ENCODE measurements at places on chromosomes 6 and 20.
A peak's percentile ranks its signal among the peaks of the same experiment; 100 is the strongest.

GRCh38 chr20:13131688-13132087 is 89.4 kb upstream of the ISM1 start:
- peaks cover 3% of the 10 kb centered on the region for H3K36me3 ChIP-seq
- no peak overlapping the region for H3K27ac ChIP-seq
- H3K4me3 ChIP-seq: no peak overlapping the region
- H3K4me1 ChIP-seq: no peaks in the 10 kb centered on the region

- H3K4me1 ChIP-seq: no peaks in the 10 kb centered on the region
- no peak overlapping the region for H3K4me3 ChIP-seq
- H3K27me3 ChIP-seq: peaks cover 31% of the 10 kb centered on the region
- no peaks in the 10 kb centered on the region for H3K36me3 ChIP-seq
- no peak overlapping the region for H3K27ac ChIP-seq
Observed at GRCh38 chr6:167469672-167470071, 144.8 kb downstream of the TTLL2 start.

DNA sequence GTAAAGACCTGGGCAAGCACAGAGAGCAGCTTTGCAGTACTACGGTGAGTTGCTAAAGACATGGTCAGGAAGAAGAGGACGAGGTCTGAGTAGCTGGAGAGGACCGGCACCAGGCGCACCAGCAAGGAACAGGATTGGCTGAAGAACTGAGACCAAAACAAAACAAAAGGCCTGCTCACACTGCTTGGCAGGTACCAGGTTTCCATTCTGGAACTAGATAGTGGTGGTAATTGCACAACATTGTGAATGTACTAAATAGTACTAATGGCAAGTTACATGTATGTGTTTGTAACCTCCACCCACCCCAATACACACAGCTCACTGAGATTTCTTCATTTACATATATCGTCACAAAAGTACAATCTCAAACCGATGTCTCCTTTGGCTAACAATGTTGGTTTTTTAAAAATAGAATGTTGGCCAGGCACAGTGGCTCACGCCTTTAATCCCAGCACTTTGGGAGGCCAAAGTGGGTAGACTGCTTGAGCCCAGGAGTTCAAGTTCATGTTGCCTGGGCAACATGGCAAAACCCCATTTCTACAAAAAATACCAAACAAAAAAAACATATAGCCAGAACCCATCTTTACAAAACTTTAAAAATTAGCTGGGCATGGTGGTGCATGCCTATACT is 32.5 kb upstream of the LYRM2 start:
- DNase-seq: no peak
- peaks cover 39% of the 10 kb centered on the region for H3K36me3 ChIP-seq
- H3K4me3 ChIP-seq: no peak overlapping the region

GRCh38 chr6:151627689-151628444 is 134.1 kb downstream of the CCDC170 start:
- peak; percentile 72 for DNase-seq
- peaks cover 22% of the 10 kb centered on the region for H3K4me1 ChIP-seq
- H3K4me3 ChIP-seq: peak overlapping the region; percentile 47
- H3K27me3 ChIP-seq: no peaks in the 10 kb centered on the region
- peak overlapping the region; percentile 68 for H3K27ac ChIP-seq

- H3K36me3 ChIP-seq: no peaks in the 10 kb centered on the region
- no peak overlapping the region for H3K4me3 ChIP-seq
- H3K27ac ChIP-seq: peak overlapping the region; percentile 97
- no peak for DNase-seq
Observed at GRCh38 chr20:37541326-37541725, 13.7 kb upstream of the BLCAP start.

DNA sequence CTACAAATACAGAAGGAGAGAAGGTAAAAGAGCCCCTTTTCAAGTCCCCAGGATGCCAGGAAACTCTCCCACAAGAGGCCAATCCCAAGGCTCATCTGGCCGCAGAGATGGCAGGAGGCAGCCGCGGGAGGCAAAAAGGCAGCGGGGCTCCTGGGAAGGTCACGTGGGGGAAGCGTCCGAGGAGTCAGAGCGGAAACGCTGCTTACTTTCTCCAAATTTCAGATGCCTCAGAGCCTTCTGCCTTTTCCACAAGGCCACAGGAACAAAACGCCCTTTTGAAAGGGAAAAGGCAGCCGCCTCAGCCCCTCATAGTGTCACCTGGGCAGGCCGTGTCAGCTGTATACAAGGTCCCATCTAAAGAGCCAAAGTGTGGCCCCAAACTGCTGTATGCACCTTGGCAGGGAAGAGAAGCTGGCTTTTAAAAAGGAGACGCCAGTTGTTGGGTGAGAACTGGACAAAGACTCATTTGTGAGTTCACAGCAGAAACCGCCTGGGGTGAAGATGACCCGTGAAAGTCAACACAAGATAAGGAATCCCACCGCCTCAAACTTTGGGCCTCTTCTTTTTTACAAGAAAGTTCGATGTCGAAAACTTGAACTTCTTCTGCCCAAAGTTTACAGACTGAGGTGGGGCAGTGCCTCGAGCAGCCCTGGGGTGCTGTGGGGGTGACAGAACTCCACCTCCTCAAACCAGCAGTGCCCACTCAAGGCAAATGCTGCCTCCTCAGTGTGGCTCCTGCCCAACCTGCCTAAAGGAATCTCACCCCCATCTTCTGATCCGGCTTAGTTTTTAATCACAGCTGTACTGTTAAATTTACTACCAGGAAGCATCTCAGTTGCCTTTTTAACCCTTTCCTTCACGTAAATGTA is 45.4 kb downstream of the EZR start:
- no peak overlapping the region for H3K4me3 ChIP-seq
- H3K4me1 ChIP-seq: no peaks in the 10 kb centered on the region
- no peak for DNase-seq
- H3K36me3 ChIP-seq: peaks cover 94% of the 10 kb centered on the region
- no peak overlapping the region for H3K27ac ChIP-seq
- no peaks in the 10 kb centered on the region for H3K27me3 ChIP-seq

DNA sequence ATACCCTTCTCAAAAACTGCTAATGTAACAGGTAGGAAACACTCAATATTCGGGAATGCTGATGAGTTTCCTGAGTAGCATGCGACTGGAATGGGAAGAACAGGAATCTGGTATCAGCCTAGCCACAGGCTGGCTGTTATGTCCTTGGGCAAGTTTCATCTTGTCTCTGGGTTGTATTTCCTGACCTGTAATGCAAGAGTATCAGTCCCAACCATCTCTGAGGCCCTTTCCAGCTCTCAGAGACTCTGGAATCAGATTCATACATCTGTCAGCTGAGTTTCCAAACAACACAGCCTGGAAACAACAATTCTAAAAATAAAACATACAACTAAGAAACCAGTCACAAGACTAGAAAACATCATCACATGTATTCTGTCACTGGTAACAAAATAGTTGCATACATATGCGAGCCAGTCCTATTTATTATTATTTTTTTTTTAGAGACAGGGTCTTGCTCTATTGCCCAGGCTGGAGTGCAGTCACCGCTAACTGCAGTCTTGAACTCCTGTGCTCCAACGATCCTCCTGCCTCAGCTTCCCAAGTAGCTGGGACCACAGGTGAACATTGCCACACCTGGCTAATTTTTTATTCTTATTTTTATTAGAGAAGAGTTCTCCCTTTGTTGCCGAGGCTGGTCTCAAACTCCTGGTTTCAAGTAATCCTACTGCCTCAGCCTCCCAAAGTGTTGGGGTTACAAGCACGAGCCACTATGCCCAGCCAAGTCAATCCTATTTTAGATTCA is 16.7 kb upstream of the TFAP2A start:
- DNase-seq: no peak
- H3K36me3 ChIP-seq: no peaks in the 10 kb centered on the region
- no peaks in the 10 kb centered on the region for H3K27me3 ChIP-seq
- H3K4me1 ChIP-seq: peaks cover 20% of the 10 kb centered on the region
- H3K4me3 ChIP-seq: no peak overlapping the region

DNA sequence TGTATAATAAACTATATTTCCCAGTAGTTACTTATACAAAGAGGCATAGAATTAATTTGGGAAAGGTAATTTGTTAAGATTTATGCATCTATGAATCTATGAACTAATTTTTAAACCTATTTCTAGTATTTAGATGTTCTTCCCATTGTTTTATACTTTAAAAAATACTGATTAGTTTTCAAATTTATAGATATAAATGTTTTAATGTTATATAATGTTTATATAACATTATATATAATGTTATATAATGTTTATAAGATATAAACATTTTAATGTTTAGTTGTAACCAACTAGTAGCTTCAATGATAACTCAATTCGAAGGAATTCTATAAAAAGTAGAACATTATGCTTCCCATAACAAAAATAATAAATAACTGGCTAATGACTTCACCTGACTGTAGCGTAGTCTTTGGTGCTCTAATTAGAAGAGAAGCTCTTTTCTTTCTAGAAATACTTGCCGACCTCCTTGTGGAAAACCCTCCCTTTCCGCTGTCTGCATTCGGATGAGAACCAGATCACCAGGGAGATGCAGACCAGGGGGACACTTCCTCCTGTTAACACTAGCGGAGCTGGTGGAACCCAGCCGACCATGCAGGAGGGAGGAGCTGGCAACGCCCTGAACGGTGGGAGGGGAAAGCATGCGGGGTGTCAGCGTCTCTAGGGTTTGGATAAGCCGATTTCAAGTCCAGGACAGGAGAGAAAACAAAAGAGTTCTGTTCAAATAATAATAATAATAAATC is 158.4 kb downstream of the OR2B2 start:
- H3K4me1 ChIP-seq: peaks cover 15% of the 10 kb centered on the region
- H3K27ac ChIP-seq: no peak overlapping the region
- H3K36me3 ChIP-seq: no peaks in the 10 kb centered on the region
- no peaks in the 10 kb centered on the region for H3K27me3 ChIP-seq
- peak; percentile 92 for DNase-seq
- peak overlapping the region; percentile 82 for H3K4me3 ChIP-seq

Data from PC-3 (cell line).